Tracheal epithelial cell (primary cell): ENCODE measurements at places on chromosomes 2 and 18. TPM values are rescaled to one million over a fixed set of nuclear protein-coding genes. Genes with fewer than 3 reads are reported as not detected.

TUBA4B gene
- not detected in 2 replicates for total RNA-seq

GRHL1 gene
- total RNA-seq = 14.1 and 45.8 TPM in 2 replicates

MC2R gene
- total RNA-seq = not detected in 2 replicates

NAT8 gene
- not detected in 2 replicates for total RNA-seq

CFC1 gene
- total RNA-seq = not detected in 2 replicates

SKOR2 gene
- total RNA-seq = not detected in 2 replicates

HTR2B gene
- not detected in 2 replicates for total RNA-seq

QPCT gene
- total RNA-seq = 6.4 and 21.2 TPM in 2 replicates

D2HGDH gene
- total RNA-seq = 14.5 and 19.8 TPM in 2 replicates

HMSD gene
- under 0.01 TPM in 1 of 2 replicates, not detected in the other for total RNA-seq

SLC5A7 gene
- total RNA-seq = not detected in 2 replicates

AQP4 gene
- under 0.01 and 0.72 TPM in 2 replicates for total RNA-seq

PLCD4 gene
- 1.2 and 1.3 TPM in 2 replicates for total RNA-seq

AGXT gene
- total RNA-seq = not detected in 2 replicates

LPIN1 gene
- total RNA-seq = 17.1 and 19.0 TPM in 2 replicates

MALL gene
- 41.7 and 67.1 TPM in 2 replicates for total RNA-seq

RAB6C gene
- total RNA-seq = not detected in 2 replicates

CFAP65 gene
- total RNA-seq = under 0.01 TPM in 1 of 2 replicates, not detected in the other

CCDC68 gene
- total RNA-seq = 9.2 and 9.4 TPM in 2 replicates

DHRS9 gene
- 0.72 and 13.0 TPM in 2 replicates for total RNA-seq

LBX2 gene
- 1.2 and 3.2 TPM in 2 replicates for total RNA-seq

PPP1R1C gene
- 1.4 and 1.5 TPM in 2 replicates for total RNA-seq

ZAP70 gene
- not detected in 2 replicates for total RNA-seq

REG3A gene
- not detected in 2 replicates for total RNA-seq

KCNJ3 gene
- total RNA-seq = not detected in 2 replicates
